ENCODE measurements at places on chromosomes 2 and 18.

GRCh38 chr2:177688844-177689243, 296.3 kb downstream of the AGPS start:
- peaks cover 45% of the 10 kb centered on the region for H3K4me1 ChIP-seq
- no peak overlapping the region for H3K4me3 ChIP-seq
- peak overlapping the region; percentile 37 for H3K27ac ChIP-seq
- H3K27me3 ChIP-seq, result no peaks in the 10 kb centered on the region
- no peak for DNase-seq

DNA sequence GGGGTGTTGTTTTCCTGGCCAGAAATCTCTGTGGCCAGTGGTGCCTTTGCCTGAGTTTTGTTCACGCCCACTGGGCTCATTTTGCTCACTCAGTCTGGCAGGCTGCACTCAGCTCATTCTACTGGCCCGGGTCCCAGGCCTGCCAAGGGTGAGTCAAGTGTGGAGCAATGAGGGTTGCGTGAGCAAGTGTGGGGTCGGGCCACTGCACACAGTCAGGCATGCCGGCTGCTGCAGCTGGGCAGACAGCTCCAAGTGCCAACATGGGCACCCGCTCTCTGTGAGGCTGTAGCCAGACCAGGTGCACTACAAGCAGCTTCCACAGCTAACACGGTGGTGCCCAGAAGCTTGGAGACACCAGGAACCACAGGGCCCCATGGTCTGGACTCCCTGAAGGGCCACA, 801.1 kb upstream of the RAB6C start:
- DNase-seq, result no peak
- H3K36me3 ChIP-seq, result peaks cover 2% of the 10 kb centered on the region
- H3K27me3 ChIP-seq, result no peaks in the 10 kb centered on the region

- no peaks in the 10 kb centered on the region for H3K27me3 ChIP-seq
- H3K27ac ChIP-seq, result no peak overlapping the region
- no peak for DNase-seq
- no peak overlapping the region for H3K4me3 ChIP-seq
Measured at GRCh38 chr18:26183395-26184112, 42.7 kb upstream of the TAF4B start.

- no peaks in the 10 kb centered on the region for H3K36me3 ChIP-seq
- H3K27ac ChIP-seq, result no peak overlapping the region
- no peaks in the 10 kb centered on the region for H3K4me1 ChIP-seq
- no peak overlapping the region for H3K4me3 ChIP-seq
Measured at GRCh38 chr2:228987441-228988155, 283.5 kb downstream of the PID1 start.

DNA sequence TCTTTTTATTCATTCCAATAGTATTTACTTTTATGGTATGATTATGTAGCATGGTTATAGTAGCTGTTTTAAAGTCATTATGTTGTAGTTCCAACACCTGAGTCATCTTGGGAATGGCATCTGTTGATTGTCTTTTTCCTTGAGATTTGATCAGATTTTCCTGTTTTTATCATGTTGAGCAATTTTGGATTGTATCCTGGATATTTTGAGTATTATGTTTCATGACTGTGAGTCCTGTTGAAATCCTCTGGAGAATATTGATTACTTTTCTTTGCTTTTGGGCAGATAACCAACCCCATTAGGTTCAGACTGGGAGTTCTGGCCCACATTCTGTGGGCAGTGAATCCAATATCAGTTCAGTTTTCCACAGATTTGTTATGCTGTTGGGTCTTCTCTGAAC, 163.2 kb upstream of the SPRED2 start:
- H3K4me1 ChIP-seq, result peaks cover 10% of the 10 kb centered on the region
- H3K27me3 ChIP-seq, result no peaks in the 10 kb centered on the region
- no peak for DNase-seq
- H3K27ac ChIP-seq, result no peak overlapping the region

- H3K36me3 ChIP-seq, result no peaks in the 10 kb centered on the region
- no peak overlapping the region for H3K4me3 ChIP-seq
- H3K4me1 ChIP-seq, result peaks cover 28% of the 10 kb centered on the region
- no peaks in the 10 kb centered on the region for H3K27me3 ChIP-seq
Measured at GRCh38 chr2:112627060-112628040, 18.4 kb upstream of the SLC20A1 start.

DNA sequence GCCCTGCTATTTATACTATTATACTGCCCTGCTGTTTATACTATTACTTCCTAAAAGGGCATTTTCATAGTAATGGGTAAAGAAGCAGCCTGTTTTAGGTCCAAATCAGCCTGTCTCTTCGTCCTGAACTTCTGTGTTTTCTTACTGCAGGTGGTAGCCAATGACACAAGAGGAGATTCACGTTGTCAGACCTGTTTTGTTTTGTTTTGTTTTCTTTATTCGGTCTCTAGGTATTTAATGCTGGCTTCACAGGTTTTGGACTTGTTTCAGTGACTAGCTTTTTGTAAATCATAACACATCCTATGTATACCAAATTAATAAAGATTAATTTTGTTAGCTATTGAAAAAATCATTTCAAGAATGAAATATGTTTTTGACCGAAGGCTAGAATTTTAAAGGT, 116.4 kb downstream of the MAP3K20 start:
- no peak for DNase-seq
- peaks cover 52% of the 10 kb centered on the region for H3K4me1 ChIP-seq
- no peaks in the 10 kb centered on the region for H3K27me3 ChIP-seq
- H3K36me3 ChIP-seq, result peaks cover 9% of the 10 kb centered on the region

DNA sequence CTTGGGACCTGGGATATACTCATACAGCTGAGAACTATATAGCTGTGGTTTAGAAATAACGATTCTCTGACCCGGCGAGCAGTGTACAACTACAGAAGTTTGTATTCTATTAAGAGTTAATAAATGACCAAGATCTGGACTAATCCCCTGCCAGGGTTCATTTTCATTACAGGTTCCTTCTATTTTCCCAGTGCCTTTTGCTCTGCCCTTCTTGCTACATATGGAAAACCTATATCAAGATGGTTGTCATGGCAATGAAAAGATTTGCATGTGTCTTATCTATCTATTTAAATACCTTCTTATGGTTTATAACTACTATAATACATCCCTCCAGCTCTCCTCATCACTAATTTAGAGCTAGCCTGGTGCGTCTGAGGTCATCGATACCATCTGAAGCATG, 965.2 kb downstream of the BCL11A start:
- no peak overlapping the region for H3K4me3 ChIP-seq
- H3K27me3 ChIP-seq, result no peaks in the 10 kb centered on the region
- no peak for DNase-seq
- H3K27ac ChIP-seq, result no peak overlapping the region
- no peaks in the 10 kb centered on the region for H3K36me3 ChIP-seq

- DNase-seq, result no peak
- H3K4me1 ChIP-seq, result peaks cover 4% of the 10 kb centered on the region
- no peak overlapping the region for H3K4me3 ChIP-seq
- no peaks in the 10 kb centered on the region for H3K36me3 ChIP-seq
- no peak overlapping the region for H3K27ac ChIP-seq
- H3K27me3 ChIP-seq, result peaks cover 7% of the 10 kb centered on the region
Measured at GRCh38 chr18:56267334-56267733, 371.1 kb downstream of the TXNL1 start.

DNA sequence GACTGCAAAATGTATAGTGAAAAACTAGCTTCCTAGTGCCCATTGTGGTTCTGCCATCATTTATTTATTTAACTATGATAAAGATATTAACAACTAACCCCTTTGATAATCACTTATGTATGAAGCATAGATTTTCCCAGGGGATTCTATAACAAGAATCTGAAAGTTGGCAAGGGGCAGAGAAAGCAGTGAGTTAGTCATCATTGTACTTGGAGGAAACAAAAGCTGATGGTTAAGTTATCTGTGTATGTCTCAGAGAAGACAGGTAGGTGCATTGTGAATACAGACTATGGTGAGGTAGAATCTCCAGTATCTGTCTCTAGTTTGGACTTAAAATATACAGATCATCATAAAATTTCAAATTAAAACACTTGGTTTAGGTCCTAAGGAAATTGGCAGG, 2159.1 kb upstream of the CELF4 start:
- no peaks in the 10 kb centered on the region for H3K36me3 ChIP-seq
- H3K27me3 ChIP-seq, result no peaks in the 10 kb centered on the region
- peaks cover 10% of the 10 kb centered on the region for H3K4me1 ChIP-seq
- no peak for DNase-seq
- no peak overlapping the region for H3K4me3 ChIP-seq
